ENCODE measurements at places on chromosomes 7 and 10.
A peak's percentile ranks its signal among the peaks of the same experiment; 100 is the strongest.

- no peak for DNase-seq
Observed at GRCh38 chr7:34752929-34753328, 94.9 kb downstream of the NPSR1 start.

DNA sequence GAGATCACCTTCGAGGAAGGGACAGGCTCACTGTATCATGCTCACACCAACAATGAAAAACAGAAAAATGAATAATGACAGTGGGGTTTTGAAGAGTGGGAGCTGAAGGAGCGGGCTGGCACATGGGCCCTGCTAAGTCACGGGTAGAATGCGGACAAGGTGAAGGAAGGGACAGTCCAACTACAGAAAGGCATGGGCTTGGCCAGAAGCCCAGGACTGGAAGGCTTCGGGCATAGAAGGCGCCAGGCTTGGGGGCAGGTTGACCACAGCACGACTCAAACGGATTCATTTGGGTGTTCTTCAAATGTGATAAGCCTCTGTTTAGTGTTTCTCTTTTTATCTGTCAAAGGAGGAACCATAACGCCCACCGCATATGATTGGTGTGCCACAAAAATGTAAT is 509.5 kb downstream of the CCSER2 start:
- no peak for DNase-seq

DNA sequence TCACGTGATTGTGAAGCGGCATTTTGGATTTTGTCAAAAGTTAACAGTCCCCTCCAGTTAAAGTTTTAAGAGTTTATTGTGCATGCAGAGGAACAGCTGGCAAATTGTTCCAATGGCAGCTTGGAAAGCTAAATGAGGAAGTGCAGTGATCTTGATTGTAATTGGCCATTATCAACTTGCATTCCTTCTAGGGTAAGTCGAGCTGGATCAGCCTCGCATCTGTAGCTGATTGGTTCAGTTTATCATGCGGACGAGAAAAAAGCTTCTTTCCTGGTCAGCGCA is 566 bp downstream of the ZNF789 start:
- no peak for DNase-seq

GRCh38 chr10:70729763-70730357 is 55.3 kb downstream of the TBATA start:
- DNase-seq = no peak

DNA sequence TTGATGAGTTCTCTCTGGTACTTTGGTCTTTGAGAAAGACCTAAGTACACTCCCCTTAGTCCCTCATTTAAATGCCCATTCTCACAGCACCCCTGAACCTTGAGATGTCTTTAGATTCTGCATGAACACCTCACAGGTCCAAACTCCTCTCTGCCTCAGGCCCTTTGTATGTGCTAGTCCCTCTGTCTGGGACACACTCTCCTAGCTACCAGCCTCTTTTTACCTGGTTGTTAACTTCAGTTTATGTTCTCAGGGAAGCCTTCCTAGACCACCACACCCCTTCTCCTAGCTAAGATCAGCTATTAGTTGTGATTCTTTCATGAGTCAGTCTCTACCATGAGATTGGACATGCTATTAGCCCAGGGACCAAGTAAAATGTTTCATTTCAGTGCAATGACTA is 86.4 kb downstream of the PLCE1 start:
- DNase-seq = no peak

GRCh38 chr7:141486959-141487358 is 64.3 kb upstream of the AGK start:
- DNase-seq = no peak

DNA sequence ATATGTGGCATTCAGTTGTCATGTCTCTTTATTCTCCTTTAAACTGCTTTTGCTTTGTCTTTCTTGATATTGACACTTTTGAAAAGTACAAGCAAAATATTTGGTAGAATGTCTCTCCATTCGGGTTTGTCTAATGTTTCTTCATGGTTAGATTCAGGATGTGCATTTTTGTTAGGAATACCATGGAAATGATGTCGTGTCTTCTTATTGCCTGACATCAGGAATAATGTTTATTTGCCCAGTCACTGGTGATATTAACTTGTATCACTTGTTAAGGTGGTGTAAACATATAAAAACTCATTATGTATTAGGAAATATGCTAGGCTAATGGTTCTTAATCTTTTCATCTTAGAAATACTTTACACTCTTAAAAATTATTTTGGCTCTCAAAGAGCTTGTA is 43.4 kb downstream of the CDK1 start:
- DNase-seq = no peak

- DNase-seq = no peak
Observed at GRCh38 chr7:13979671-13980435, 9.6 kb downstream of the ETV1 start.

DNA sequence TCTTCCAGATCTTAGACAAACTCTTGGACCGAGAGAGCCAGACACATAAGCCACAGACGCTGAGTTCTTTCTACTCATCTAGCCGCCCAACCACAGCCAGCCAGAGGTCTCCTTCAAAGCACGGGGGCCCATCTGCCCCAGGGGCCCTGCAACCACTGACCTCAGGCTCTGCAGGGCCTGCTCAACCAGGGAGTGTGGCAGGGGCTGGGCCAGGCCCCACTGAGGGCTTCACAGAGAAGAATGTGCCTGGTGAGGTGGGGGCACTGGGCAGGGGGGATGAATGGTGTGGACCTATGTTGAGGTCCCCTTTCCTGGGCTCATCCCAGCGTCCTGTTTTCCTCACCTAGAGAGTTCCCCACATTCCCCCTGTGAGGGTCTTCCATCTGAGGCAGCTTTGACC is 11.4 kb downstream of the ZSWIM8 start:
- no peak for DNase-seq

DNA sequence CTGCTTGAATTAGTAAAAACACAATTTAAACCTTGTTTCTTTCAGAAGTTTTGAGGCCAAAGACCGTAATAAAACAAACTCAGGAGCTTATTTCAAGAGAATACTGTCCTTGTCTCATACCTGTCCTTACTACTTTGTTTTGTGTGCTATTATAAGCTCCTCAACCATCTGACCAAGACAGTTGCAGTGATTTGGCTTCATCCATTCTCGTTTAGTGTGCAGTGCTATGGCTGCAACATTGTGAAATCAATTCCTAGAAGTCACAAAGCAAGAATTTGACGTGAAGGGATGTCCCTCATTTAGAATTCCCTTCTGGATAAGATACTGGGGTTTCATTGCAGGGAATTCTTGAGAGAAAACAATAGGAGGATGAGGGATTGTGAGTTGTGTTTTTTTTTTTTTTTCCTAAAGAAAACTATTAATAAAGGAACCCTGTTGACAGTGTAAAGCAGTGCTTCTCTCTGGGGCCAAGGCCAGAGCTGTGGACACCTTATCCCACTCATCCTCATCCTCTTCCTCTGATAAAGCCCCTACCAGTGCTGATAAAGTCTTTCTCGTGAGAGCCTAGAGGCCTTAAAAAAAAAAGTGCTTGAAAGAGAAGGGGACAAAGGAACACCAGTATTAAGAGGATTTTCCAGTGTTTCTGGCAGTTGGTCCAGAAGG is at the start of gene OIT3:
Gene OIT3 (plus strand): TSS at position 604 of the 663 bp plus-strand sequence. CDS start 60 bp downstream, outside the sequence.
- no peak for DNase-seq

DNA sequence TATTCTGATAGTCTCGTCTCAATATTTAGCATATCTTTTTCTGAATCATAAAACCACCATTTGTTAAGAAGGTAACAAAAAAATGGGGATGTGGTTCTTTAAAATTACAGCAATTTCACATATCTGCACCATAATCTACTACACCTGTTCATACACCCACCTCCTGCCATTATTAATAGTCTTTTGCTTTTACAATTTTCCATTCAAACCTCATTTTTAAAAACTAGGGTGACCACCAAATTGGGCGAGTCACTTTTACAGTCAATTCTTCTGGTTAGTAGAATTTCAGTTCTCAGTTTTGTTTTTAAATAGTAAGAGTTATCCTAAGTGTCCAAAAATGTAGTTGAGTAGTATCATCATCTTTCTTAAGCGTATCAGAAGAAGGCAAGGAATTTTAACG is 48.4 kb upstream of the GSAP start:
- no peak for DNase-seq

DNA sequence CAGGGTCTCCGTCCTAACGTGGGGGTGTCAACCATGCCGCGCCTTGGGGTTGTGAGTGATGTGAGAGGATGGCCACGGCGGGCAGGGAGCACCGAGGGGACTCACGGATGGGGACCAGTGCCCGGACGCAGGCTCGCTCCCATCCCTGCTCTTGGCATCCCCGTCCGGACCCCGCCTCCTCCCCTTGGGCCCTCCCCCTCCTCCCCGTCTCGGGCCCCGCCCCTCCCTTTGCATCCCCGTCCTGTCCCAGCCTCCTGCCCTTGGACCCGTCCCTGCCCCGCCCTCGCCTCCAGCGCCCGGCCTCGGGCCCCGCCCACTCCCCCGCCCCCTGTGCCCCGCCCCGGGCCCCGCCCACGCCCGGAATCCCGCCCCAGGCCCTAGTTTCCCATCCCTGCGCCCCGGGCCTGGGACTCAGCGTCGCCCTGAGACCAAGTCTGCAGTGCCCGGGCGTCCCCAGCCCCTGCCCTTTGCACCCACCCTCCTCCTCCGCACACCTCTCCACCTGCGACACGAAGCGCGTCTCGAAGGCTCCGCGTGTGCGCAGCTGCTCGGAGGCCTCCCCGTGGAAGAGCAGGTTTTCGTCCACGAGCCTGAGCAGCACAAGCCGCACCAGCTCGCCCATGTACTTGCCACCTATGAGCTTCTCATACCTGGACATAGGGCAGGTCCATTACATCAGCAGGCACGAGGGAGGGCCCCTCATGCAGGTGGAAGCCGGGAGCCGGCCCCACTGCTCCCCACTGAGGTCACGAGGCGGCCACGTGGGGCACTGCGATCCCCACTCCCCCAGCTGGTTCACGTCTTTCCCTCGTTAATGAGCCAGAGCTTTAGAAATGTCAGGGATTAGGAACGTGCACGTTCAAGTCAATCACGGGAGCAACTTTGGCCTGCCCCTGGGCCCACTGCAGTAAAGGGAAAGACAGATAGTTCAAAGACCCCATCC is 5.1 kb upstream of the MYL7 start:
- peak; percentile 40 for DNase-seq

GRCh38 chr10:90917238-90917967 is 3.5 kb downstream of the ANKRD1 start:
- DNase-seq = no peak

DNA sequence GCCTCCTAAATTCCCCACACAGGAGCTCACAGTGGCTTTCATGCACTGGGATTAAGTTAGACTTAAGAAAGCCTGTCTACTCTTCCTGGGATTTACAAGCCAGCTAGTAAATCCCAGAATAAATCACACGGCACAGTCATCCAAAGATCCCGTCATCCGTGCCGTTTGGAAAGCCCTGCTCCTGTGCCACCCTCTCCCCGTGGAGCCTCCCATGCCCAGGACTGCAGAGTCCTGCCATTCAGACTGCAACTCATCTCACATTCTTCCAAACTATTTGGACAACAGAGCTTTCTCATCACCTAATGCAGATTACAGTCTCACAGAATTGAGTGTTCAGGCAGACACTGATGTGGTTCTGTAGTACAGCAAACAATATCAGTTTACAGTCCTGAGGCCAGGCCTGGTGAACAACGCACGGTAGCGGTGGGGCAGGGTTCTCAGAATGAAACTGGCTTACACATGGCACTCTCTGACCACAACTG is 166.5 kb downstream of the EGFR start:
- DNase-seq = no peak

- DNase-seq = no peak
Observed at GRCh38 chr7:108825581-108825909, 255.9 kb downstream of the DNAJB9 start.

Data from hippocampal formation (tissue), 2 donors.